ENCODE measurements at places on chromosomes 16 and 17.

GRCh38 chr16:28317040-28317880 is 24.9 kb downstream of the SBK1 start:
- DNase-seq, result peak; percentile 74

DNA sequence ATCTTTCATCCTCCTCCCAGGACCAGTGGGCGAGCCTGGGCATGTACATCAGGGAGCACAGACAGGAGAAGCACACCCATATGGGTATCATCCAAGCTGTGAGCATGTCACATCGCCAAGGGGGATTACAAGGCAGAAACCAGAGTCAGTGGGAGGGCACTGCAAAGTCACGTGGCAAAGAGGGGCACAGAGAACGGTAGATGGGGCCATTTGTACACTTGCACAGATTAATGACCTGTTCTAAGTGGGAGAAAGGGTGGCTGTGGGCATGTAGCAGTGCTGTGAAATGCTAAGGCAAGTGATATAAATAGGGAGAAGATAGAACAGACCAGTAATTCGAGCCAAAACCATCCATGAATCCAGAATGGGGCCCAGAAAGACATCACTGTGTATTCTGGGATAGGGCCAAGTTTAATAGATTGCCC is 265.0 kb downstream of the CPPED1 start:
- DNase-seq, result no peak

DNA sequence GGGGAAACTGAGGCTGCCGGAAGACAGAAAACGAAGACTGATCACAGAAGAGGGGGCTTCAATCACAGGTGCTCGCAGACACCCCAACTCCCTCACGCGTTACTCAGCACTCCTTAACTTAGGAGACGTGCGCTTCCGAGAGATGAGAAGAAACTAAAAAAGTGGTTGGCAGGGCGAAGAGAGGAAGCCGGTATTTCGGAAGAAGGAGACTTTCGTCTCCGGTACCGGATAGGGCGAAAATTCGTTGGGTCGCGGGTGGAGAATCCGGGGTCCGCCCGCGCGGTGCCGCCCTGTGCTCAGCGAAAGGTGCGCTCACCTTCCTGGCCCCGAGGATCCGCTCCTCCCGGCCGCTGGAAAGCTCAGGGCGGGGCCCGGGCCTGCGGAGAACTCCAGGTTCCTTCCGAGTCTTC is 917 bp upstream of the TBX2 start:
- no peak for DNase-seq

GRCh38 chr17:37789021-37789565 is 44.2 kb upstream of the HNF1B start:
- no peak for DNase-seq

GRCh38 chr16:73166947-73167550 is 119.1 kb upstream of the ZFHX3 start:
- DNase-seq, result no peak

DNA sequence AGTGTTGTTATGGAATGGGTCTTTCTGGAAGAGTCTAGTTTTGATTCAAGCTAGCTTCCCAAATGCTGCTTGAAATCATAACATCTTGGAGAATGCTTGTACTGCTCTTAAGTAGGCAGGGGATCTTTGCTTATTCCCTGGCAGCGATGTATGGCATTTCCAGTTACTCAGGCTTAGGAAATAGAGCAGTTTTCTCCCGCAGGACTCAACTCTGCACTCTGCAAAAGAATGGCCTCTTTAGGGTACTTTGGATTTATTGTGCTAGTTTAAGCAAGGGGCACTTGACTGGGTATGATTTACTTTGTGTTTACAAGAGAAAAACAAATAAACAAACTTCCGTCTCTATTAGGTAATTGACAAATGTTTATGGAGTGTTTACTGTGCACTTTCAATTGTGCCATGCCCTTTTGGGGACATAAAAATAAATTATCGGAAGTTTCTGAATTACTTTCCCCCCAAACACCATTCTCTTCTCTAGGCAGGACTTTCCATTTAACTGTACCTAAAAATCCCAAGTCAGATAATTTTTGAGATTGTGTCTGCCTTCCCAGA is 164.0 kb downstream of the MAP2K6 start:
- no peak for DNase-seq

DNA sequence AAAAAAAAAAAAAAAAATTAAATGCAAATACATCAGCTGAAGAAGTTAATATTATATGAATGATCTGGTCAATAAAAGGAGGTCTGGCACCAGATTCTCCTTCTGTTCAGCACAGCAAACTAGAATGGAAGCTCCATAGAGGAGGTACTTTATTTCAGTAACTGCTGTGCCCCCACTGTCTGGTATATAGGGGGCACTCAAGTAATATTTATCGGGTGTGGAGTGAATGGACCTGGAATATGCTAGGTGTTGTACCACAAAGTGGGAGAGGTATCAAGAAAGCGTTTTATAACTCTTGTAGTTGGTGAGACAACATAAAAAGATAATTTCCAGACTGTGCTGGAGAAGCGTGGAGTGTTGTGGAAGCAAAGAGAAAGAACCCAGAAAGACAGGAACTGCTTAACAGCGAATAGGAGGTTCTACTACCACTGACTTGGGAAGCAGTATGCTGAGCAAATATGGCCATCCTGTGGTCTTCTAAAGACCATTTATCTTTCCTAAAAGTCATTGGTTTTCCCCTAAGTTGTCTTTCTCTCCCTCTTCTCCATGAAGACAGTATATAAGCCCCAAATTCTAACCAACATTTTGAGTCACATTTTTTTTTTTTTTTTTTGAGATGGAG is 12.2 kb upstream of the PRKCA start:
- no peak for DNase-seq

- no peak for DNase-seq
Measured at GRCh38 chr17:77045441-77046041, 95.2 kb upstream of the SEC14L1 start.

GRCh38 chr16:14549789-14550153 is 80.3 kb downstream of the PARN start:
- DNase-seq, result no peak

DNA sequence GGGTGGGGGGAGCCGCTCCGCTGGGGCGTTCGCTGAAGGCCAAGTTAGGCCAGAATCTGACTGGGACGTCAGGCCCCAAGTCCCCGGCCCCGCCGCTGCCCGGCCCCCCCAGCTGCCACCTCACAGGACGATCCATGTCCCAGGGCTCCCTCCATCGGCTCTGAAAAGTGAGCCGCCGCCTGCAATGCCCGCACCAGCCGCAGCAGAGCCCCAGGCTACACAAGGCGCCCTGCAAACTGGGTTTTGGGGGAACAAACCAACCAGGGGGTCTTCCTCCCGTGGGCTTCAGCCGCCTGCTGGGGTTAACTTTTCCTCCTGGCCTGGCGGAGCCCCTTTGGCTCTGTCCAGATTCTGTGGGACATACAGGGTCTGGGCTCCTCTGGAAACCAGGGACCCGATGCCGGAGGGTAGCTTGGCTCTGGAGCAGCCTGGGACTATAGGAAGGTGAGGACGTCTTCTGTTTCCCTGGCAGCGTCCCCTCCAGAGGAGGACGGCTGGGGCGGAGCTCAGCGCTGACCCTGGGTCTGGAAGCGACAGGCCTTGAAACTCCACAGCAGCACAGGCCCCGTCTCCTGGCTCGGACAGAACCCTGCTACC is 835 bp downstream of the NME4 start:
- DNase-seq, result peak; percentile 44

GRCh38 chr17:33316746-33317145 is 23.7 kb upstream of the ASIC2 start:
- no peak for DNase-seq

GRCh38 chr16:85607321-85607765 is 5.8 kb upstream of the GSE1 start:
- DNase-seq, result no peak

GRCh38 chr17:47937941-47938340 is 3.4 kb upstream of the PNPO start:
- no peak for DNase-seq

DNA sequence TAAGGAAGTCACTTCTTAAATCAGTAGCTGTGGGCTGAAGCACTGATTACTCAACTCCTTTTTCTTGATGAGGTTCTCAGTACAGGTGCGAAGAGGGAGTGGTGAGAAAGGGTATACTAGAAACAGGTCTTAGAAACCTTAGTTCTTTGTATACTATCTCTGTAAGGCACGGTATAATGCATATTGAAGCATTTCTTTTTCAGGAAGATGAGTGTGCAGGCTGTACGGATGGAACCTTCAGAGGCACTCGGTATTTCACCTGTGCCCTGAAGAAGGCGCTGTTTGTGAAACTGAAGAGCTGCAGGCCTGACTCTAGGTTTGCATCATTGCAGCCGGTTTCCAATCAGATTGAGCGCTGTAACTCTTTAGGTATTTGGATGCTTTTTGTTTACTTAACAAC is 39.2 kb downstream of the CYLD start:
- no peak for DNase-seq

GRCh38 chr17:56231693-56232092 is 78.4 kb downstream of the ANKFN1 start:
- DNase-seq, result no peak

GRCh38 chr17:62995377-62995885 is 29.4 kb downstream of the TANC2 start:
- peak; percentile 13 for DNase-seq

DNA sequence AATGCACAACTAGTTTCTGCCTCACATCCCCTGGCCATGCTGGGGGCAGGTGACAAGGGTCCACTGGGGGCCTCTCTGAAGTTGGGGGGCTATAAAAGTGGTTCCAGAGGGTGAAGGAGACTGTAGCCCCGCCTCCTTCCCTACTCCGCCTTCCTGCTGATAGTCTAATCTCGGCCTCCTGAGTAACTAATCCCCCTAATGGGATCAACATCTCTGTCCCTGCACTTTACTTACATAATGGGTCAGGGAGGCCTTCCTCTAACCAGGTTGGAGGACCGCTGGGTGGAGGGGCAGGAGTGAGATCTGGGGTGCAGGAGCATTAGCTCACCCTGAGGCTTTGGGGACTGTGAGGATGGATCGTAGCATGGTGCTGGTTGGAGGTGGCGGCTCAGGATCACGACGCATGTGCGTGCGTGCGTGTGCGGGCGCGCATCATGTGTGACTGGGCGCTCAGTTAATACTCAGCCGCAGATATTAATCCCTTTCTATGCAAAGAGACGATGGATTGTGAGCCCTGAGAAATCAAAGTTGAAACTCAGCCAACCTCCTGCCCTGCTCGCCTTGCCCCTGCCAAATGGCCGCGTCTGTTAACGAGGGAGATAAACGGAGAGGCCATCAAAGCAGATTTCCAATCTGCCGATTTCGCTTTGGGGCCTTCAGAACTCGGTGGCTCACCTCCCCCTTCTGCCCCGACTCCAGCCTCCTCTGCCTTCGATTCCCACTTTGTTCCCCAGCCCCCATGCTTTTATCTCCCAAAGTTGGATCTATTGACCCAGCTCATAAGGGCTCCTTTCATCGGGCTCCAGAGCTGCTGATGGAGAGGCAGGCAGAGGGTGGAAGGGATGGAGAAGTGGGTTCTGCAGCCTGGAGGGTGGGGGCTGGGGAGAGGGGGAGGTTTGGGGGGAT is 107.3 kb downstream of the SDK2 start:
- DNase-seq, result no peak

GRCh38 chr16:64754279-64754678 is 367.6 kb downstream of the CDH11 start:
- DNase-seq, result no peak

DNA sequence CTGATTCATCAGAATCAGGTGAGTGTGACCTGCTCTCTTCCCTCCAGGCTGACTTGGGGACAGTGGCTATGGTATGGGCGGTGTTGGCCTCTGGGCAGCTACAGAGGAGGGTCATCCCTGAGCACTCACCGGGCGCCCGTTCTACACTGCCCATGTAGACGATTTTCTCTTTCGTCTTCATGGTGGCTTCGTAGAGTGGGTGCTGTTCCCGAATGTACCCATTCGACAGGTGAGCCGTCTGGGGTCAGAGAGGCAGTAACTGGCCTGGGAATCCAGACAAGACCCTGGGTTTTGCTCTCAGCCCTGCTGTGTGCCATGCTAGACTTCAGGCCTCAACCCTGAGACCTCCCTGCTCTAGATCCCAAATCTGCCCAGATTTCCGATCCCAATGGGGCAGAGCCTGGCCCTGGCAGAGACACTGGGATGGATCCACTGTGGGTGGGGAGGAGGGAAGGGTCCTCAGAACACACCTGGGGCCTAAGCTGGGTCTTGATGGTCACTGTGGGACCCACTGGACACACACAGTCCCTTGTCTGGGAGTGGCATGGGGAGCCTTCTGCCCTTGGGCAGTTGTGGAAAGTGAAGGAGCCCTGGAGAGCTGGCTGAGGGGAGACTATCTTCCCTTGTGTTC is 13.2 kb downstream of the USP6 start:
- DNase-seq, result no peak

GRCh38 chr17:28145348-28145747 is 102.9 kb downstream of the NLK start:
- DNase-seq, result no peak

DNA sequence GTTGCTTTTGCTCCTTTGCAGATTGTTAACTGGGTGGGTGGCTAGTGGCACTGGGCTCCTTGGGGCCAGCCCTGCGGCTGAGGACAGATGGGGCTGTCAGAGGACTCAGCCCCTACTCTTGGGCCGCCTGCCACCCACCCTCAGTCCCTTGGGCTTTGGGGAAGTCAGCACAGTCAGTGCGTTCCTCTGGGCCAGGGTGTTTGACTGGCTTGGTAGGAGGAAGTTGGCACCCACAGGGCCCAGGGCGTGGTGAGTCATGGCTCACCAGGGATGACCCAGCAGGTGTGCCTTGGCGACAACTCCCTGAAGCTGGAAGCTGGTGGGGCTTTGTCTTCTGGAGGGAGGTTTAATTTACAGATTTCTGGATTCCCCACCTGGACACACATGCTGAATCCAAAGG is 32.4 kb downstream of the HAPSTR1 start:
- DNase-seq, result no peak

- peak; percentile 62 for DNase-seq
Measured at GRCh38 chr17:17682293-17682736, 1.1 kb downstream of the RAI1 start.

GRCh38 chr17:79811868-79812352 is 15.0 kb upstream of the CBX8 start:
- DNase-seq, result no peak

GRCh38 chr17:58269557-58270291 is 11.0 kb downstream of the MPO start:
- DNase-seq, result no peak

GRCh38 chr17:29189355-29189754 is 9.2 kb upstream of the MYO18A start:
- no peak for DNase-seq

DNA sequence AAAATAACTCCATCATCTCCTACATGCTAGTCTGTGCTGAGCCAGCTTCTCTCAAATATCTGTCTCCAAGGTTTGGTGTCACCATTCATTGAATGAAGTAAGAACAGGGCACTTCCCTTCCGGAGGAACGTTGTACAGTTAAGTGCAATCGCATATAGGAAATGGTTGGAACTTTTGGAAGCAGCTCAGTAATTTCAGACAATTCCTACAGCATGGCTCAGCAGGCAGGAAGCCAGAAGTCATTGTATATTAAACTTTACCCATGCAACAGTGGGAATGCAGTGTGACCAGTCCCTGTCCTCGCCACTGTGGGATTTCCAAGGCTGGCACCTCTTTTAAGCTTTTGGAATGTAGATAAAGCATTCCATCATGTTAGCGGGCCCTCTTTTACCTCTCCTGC is 51.1 kb upstream of the MYH2 start:
- no peak for DNase-seq

DNA sequence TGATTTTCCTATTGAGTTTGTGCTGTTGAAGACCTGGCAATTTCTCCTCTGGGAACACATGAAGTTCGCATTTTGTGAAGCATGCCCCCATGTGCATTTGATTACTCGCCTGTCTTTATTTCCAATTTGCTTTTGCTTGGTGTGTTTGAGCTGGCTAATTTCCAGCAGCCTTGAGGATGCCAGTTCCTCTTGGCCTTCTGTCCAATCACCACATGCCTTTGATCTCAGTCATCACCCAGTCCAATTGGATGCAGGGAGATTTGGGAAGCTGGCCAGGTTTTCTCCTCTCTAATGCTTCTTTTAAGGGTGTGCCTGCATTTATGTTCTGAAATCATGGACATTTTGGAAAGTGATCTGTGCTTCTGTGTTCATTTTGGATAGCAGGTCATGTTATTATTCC is 3.8 kb upstream of the TMEM100 start:
- no peak for DNase-seq
